ENCODE measurements at places on chromosomes 3 and 15. TPM values are rescaled to one million over a fixed set of nuclear protein-coding genes. Genes with fewer than 3 reads are reported as not detected.

Gene SLC27A2
- total RNA-seq: 0.53 TPM

Gene RETNLB
- total RNA-seq: not detected

Gene CCR9
- not detected for total RNA-seq

Gene CSPG5
- 3.2 TPM for total RNA-seq

- no peak for DNase-seq
Observed at GRCh38 chr3:60841355-60841754, 409.9 kb downstream of the FHIT start.

DNA sequence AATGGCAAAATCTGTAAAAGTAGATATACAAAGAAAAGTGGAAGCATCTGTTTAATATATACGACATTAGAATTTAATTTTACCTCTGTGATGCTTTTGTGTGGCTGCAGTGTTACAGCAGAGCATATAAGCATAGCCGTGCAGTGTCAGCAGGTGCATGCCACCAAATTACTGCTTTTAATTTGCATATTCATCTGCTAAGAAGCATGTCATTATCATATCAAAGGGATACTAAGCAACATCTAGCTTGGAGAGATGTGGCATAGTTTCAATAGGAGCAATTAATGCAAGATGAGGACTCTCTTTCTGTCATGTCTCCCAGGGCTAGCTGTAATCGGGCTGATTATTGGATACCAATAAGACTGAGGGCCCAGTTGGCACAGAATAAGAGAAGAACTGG lies 214.4 kb upstream of the SOX2 start:
- DNase-seq: no peak

Gene SLC38A3
- total RNA-seq: not detected

Gene IL5RA
- total RNA-seq: not detected

GRCh38 chr3:170815340-170815739 lies 54.7 kb downstream of the RPL22L1 start:
- DNase-seq: no peak

DNA sequence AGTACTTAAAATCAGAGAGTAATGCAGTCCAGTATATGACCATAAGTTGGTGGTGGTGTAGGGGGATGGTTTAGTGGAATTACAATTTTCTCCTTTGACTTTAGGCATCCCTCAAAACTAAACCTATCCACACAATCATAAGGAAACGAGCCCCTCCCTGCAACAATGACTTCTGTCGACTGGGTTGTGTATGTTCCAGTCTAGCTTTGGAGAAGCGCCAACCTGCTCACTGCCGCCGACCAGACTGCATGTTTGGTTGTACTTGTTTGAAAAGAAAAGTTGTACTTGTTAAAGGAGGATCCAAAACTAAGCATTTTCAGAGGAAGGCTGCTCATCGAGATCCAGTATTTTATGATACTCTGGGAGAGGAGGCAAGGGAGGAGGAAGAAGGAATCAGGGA lies 52.8 kb downstream of the MGA start:
- no peak for DNase-seq

Gene HTR3E
- not detected for total RNA-seq

- no peak for DNase-seq
Observed at GRCh38 chr3:22063500-22063899, 312.5 kb upstream of the ZNF385D start.

Gene LRRN1
- total RNA-seq: 0.63 TPM

GRCh38 chr3:112170046-112170445 lies 37.0 kb upstream of the GCSAM start:
- no peak for DNase-seq

Gene IQSEC1
- 35.8 TPM for total RNA-seq

All from lower leg skin (tissue), 4 donors.